ENCODE measurements at places on chromosomes 3 and 15. TPM values are rescaled to one million over a fixed set of nuclear protein-coding genes. Genes with fewer than 3 reads are reported as not detected.
A peak's percentile ranks its signal among the peaks of the same experiment; 100 is the strongest.

The OIP5 gene
- 45.0 TPM for total RNA-seq

The NANOGP8 gene
- total RNA-seq = 221 TPM

The HTR3E gene
- total RNA-seq = not detected

The BLM gene
- total RNA-seq = 29.7 TPM

The SLC12A1 gene
- 0.26 TPM for total RNA-seq

The SCAMP5 gene
- 23.0 TPM for total RNA-seq

The TRH gene
- 0.59 TPM for total RNA-seq

The C3orf20 gene
- 0.04 TPM for total RNA-seq

The MEIS2 gene
- total RNA-seq = 0.67 TPM

The SLC24A5 gene
- total RNA-seq = 0.11 TPM

The MAPKAPK3 gene
- 72.5 TPM for total RNA-seq

The ACKR4 gene
- total RNA-seq = not detected

DNA sequence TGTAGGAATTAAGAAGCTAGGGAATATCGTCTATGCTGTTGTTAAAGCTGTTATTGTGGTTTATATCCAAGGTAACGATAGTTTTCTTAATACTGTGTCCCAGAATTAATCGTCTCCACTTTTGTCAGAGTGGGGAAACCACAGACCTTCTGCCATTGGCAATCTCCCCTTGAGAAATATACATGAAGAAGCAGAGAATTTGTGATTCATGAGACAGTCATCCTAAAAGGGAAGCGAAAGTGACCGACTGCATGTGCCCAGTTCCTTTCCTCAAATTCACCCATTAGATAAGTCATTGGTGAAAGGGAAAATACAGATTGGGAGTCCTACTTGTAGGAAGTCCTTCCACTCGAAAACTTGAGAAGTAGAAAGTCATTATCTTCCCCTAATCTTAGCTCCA, 26.6 kb downstream of the DIPK2A start:
- DNase-seq = no peak

DNA sequence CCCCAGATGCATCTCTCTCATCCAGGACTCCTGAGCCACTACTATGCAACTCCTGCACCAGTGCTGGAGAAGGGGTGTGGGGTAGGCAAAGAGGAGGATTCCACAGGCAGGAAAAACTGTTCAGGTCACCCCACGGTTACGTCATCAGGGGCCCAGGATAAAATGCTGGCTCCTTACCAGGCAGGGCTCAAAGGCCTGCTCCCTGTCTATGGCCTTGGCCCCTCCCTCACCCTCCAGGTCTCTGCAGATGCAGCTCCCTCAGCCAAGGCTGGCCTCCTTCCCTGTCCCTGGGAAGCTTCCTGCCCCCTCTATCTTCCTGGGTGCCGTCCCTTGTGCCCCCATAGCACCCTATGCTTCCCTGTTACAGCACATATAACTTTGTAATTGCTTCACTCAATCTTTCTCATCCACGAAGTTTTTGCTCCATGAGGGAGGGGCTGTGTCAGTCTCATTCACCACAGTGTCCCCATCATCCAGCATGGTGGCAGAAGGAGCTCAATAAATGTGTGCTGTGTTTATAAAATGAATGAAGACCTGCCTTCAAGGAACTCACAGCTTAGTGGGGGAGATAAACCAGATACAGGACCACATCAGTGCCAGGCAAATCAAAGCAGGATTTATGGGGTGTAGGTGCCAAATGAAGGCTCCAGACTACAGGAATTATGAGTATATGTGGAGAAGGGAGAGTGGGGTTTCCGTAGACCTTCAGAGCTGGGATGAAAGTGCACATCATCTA, 18.6 kb downstream of the KBTBD13 start:
- DNase-seq = no peak

- no peak for DNase-seq
Observed at GRCh38 chr15:53536479-53537120, 222.9 kb downstream of the WDR72 start.

DNA sequence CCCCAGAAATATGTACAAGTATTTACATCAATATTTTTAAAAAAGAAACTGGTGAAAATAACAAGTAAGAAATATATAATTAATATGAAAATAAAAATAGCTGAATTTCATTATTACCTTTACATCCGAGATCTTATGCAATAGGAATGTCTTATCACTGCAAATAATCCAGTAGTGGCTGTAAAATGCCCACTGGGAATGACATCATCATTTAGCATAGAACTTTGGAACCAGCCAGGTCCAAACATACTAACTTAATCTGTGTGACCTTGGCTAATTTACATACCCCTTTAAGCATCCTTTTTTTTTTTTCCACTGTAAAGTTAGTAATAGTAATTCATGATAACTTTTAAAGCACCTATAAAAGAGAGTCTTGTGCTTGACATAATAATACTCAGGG, 611.7 kb downstream of the ZIC1 start:
- DNase-seq = no peak

DNA sequence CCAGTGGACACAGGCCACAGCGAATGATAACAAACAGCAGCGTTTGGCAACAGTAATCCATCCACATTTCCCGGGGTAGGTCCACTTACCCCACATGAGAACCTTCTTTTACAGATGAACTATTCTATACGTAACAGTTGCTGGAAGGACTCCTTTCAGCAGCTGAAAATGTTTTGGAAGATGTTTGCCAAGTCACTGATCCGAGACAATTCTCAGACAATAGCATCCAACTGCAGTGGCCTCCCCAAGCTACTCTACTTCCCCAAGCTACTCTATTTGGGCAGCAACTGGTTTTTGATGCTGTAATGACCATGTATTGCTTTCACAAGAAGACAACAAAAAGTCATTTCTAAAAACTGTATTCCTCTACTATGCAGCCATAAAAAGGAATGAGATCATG, 87.5 kb downstream of the ADAMTS17 start:
- no peak for DNase-seq

DNA sequence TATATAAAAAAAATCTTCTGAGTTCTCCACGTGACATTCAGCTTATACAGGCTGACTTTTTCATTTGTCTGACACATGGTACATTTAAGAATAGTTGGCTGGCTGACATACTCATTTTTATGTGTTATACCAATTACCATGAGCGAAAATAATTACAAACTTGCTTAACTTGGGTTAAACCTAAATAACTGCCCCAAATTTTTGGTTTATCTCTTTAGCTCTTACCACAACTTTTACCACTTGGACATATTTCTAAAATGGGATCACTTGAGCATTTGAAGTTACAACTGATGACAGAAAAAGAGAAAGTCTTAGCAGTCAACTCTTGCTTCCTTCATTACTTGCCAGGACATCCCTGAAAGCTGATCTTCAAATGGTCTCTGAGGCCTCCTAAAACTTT, 618.1 kb downstream of the RBMS3 start:
- no peak for DNase-seq

- DNase-seq = peak; percentile 72
Observed at GRCh38 chr15:31338879-31339557, 12.4 kb downstream of the KLF13 start.

DNA sequence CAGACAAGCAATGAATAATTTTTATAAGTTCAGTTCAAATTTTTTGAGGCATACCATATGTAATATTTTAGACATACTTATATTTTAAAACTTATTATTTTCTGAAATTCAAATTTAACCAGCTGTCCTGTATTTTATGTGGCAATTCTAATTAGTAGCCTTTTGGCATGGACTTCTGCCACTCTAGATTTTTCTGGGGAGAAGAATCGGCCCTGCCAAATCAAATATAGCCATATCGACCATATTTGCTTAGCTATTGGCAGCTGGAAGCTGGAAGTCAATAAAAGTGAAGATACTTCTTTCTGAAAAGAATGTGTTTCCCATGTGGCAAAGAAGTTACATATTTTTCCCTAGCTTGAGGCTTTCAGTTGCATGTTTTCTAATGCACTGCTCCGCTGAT, 9.4 kb upstream of the RBMS3 start:
- DNase-seq = no peak

- no peak for DNase-seq
Observed at GRCh38 chr3:37503856-37504255, 329.5 kb upstream of the LRRFIP2 start.

DNA sequence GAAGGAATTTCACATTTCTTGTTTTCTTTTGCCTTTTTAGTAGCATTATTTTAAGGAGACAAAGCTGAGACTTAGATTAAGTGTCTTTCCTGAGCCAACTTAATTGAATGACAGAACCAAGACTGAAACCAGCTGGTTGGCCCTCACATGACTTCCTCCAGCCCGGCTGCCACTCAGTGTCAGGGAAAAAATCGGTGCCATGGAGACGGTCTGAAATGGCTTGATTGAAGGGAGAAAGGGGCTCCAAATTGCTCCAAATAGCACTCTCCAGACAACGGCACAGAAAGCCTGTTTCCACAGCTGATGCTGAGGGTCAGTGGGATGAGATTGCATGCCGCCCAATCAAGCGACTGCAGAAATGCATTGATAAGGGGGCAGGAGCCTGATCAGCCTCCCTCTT, 475.2 kb upstream of the IL12A start:
- no peak for DNase-seq

DNA sequence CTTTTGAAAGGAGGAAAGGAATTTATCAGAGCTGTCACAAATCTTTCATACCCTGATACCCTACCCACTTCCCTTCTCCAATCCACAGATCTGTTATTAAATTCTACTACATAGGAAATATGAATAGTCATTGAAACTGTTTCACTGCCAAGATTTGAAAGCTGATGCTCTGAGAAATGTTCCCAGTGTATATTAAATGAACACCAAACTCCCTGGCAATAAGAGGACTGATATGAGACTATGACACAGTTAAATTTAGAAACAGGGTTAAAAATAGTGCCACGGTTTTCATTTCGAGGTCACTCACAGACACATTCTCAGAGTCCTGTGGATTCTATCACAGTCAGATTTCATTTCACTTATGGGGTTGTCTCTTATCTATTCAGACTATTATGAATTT, 27.2 kb upstream of the GBE1 start:
- DNase-seq = no peak

- peak; percentile 39 for DNase-seq
Observed at GRCh38 chr3:48125013-48125705, 63.1 kb downstream of the CDC25A start.

- DNase-seq = no peak
Observed at GRCh38 chr3:35498506-35499210, 140.7 kb upstream of the ARPP21 start.

GRCh38 chr3:184172681-184173373, 1.8 kb upstream of the AP2M1 start:
- DNase-seq = no peak

DNA sequence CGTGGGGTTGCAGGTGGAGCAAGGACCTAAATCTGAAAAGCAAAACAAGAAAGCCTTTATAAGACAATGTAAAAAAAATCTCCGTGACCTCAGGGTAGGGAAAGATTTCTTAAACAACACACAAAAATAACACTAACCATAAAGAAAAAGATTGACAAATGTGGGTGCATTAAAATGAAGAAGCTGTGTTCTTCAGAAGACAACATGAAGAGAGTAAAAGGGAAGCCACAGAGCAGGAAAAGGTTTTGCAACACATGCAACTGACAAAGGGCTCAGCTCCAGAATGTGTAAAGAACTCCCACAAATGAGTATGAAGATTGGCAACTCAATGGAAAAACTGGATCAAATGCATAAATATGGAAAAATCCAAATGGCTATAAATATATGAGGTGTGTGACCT, 74.2 kb downstream of the MAGEF1 start:
- no peak for DNase-seq

DNA sequence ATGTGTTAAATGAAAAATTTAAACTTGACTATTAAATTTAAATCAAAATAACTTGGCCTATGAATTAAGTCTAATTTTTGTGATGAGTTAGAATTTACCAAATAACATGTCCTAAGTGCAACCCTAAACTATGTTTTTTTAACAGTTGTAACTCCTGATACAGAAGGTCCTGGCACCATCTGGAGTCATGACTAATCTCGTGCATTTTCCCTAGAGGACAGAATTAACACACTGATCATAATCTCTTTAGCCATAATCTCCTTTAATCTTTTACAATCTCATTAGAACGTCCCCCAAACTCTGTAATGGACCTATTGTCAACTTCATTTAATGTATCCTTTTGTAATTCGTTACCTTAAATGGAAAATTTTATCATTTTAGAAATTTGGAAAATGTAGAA, 100.6 kb downstream of the SUCNR1 start:
- DNase-seq = no peak

GRCh38 chr15:27764339-27764738, 334.8 kb downstream of the OCA2 start:
- DNase-seq = no peak

DNA sequence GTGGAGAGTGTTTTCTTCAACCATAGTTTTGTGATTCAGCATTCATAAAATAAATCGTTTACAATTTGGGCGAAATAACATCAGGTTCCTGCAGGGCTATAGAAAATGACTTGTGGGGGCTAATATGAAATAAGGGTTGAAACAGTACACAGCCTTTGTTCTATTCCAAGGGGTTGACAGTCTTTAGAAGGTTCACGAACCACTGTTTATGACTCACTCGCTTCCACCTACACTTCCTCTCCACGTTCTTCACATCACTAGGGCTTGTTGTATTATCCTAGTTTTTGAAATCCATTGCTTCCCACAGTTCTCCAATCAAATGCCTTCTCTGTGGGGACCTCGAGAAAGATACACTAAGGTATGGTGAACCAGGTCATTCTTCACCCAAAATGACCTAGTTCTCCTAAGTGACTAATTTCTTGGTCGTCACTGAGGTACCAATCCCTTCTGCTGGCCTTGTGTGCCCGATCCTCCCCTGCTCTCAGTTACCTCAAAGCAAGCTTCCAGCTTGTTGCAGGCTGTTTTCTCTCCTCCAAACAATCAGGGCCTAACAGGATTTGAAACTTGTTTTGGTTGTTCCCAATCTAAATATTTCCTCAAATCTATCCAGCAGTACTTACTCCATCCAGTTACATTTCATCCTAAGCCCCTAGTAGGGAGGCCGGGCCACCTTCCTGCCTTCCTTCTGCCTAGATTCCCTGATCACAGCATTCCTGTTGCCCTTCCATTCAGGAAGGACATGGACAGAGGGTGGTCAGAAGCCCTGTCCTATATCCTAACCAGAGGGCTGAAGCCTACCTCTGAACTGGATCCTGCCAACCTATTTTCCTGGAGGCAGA, 23.1 kb upstream of the TBL1XR1 start:
- DNase-seq = no peak

DNA sequence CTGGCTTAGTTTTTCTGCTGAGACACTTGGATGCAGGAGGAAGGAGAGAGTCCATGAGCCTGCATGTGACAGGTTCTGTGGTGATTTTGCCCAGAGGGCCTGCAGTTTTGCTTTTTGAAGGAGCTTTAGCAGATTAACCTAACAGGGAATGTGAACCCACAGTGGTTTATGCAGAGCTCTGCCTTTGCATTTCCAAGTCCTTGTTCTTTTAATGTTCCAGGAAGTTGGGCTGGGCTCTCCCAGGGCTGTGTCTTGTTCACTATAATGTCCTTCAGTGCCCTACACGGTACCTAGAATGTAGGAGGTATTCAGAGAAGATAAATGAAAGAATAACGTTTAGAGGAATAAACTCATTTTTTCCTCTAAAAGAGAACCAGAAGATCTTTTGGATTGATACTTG, 50.3 kb downstream of the PCCB start:
- no peak for DNase-seq
